ENCODE measurements at places on chromosomes 13 and 19. TPM values are rescaled to one million over a fixed set of nuclear protein-coding genes. Genes with fewer than 3 reads are reported as not detected.

The CD209 gene
- total RNA-seq, result not detected

DNA sequence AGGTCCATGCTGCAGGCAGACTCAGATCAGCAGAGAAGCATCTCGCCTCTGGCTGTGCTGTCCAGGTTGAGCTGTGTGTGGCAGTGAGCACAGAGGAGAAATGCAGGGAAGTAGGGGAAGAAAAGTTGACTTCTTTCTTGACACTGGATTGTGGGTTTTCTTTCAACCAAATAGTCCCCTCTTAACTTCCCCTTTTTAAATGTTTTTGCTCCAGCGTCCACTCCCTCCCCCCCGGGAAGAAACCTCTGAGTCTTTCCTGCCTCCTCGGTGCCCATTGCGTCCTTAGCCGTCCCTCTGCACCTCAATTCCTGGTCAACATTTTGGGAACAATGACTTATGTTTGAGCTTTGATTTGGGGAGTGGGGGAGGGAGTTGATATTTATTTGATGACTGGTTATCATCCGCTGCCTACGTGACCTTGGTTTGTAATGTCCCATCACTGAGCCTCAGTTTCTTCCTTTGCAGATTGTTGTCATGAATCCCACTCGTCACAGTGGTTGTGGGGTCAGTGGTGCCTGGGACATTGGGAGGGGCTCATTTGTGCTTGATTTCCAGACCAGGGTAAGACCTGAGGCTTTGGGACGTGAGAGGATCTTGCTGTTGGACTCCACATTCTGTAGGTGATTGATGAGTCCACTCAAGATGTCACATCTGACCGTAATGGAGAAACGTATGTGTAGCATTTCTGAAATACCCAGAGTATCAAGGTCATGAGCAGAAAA lies at the start of gene LILRB2:
LILRB2 (minus strand) TSS at position 104 of the 722 bp plus-strand sequence. CDS start 614 bp downstream, outside the sequence.
- no peak for DNase-seq

The ZNF546 gene
- 0.52 TPM for total RNA-seq

The RFPL4A gene
- total RNA-seq, result not detected

GRCh38 chr13:81017513-81018152 lies 676.7 kb upstream of the SPRY2 start:
- peak; percentile 62 for DNase-seq

DNA sequence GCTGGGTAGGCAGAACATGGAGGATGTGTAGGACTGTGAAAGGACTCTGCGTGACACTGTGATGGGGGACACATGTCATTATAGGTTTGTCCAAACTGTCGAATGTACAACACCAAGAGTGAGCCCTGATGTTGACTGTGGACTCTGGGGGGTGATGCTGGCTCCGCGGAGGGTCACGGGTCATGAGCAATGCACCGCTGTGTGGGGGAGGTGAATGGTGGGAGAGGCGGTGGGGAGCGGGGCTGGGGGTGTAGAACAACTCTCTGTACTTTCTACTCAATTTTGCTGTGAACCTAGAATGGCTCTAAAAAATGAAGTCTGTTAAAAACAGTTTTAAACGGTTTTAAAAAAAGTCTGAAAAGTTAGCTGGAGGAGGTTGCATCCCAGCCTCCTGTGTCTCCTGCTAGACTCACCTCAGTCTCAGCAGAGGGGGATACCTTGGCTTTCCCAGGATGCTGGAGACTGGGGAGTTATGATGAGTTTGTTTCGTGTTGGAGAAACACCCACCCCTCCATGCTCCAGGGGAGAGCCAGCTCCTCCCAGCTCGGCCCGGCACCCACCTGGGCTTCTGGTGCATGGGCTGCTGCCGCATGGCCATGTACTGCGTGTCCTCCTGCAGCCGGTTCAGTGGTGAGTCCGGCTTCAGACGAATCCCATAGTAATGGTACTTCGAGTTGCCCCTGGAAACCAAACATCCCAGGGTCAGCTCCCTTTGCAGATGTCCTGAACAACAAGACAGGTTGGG lies 34.7 kb upstream of the RANBP3 start:
- no peak for DNase-seq

The DCAF15 gene
- total RNA-seq, result 15.0 TPM

The CGB5 gene
- not detected for total RNA-seq

Measured in renal cortical epithelial cell (primary cell).